ENCODE measurements at places on chromosomes 1 and 21.
A peak's percentile ranks its signal among the peaks of the same experiment; 100 is the strongest.

GRCh38 chr1:20154301-20154831, 15.2 kb downstream of the PLA2G2F start:
- DNase-seq, result no peak

GRCh38 chr1:204335533-204335932, 24.2 kb downstream of the PLEKHA6 start:
- DNase-seq, result no peak

DNA sequence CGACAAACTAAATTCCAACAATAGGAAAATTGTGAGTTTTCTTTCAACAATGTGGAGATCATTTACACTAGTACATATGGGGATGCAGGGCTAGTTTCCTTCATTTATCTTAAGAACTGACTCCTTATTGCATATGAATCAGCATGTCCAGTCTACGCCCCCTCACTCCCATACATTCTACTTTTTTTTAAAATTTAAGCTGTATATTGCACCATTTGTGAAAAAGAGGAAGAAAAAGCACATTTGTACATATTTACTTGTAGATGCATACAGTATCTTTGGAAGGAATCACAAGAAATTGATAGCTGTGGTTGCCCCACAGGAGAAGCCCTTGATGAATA, 15.9 kb downstream of the VPS26C start:
- DNase-seq, result no peak

DNA sequence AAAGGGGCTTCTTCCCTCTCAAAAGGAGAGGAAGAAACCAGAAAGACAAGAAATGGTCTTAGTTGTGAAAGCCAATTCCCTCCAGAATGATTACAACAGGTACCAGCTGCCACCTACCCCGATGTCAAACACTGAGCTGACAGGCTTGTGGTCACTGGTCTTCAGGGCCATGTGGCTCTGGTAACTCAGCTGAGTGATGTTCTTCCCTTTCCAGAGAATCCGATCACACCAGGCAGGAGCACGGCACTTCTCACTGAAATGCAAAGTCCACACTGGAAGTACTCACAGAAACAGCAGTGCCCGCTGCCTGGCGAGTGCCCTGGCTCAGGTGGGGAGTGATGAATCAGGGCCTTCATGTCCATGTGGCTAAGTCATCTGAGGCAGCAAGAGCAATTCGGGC, 18.7 kb upstream of the MTF1 start:
- no peak for DNase-seq

DNA sequence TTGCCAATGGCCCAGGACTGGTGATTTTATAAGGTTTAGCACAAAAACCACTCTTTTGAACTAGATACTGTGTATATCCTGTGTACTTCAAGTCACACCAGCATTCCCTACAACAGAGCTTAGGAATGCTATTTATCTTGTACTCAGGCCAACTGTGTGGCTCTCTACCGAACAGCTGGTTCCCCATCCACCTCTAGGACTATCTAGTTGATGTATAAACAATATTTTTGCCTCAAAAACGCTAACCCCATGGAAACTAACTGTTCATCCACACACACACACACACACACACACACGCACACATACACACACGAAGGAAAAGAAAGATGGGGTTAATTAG, 28.7 kb upstream of the SLC45A3 start:
- no peak for DNase-seq

GRCh38 chr1:11681071-11681771, at the start of gene MAD2L2:
MAD2L2 (minus strand) TSS chr1:11681148; CDS start chr1:11680601, 547 bp downstream.
- peak; percentile 90 for DNase-seq

DNA sequence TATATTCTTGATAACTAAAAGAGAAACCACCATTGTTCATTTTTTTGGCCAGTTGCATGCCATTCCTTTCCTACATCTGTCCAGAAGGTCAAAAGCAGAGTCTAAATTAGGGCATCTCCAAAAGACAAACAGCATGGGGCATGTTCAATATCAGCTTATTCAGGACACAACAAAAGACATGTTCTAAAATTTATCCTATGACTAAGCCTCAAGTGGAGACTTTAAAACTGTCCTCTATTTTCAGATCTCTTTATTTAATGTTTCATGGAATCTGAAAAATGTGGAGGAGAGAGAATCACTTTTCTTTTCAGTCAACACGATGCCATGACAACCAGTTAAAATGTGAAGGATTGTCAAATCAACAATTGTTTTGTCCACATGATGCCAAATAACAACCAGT, 303.4 kb upstream of the PRMT6 start:
- DNase-seq, result no peak

DNA sequence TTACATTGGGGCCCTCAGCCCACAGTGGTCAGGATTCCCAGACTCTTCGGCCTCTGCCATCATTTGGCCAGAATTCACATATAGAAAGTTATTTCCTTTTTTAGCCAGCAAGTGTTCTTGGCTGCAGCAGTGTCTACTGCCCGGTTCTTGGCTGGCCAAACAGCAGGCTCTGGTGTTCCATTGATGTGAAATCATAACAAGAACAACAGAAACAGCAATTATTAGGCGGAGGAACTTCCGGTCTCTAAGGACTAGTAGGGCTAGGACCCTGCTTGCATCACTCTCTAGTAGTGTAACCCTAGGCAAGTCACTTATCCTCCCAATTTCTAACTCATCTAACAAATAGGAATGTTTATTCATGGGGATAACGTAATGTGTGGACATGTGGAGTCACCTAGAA, 8.7 kb upstream of the GJA5 start:
- DNase-seq, result no peak

GRCh38 chr1:152141971-152142584, 16.9 kb downstream of the RPTN start:
- DNase-seq, result no peak

DNA sequence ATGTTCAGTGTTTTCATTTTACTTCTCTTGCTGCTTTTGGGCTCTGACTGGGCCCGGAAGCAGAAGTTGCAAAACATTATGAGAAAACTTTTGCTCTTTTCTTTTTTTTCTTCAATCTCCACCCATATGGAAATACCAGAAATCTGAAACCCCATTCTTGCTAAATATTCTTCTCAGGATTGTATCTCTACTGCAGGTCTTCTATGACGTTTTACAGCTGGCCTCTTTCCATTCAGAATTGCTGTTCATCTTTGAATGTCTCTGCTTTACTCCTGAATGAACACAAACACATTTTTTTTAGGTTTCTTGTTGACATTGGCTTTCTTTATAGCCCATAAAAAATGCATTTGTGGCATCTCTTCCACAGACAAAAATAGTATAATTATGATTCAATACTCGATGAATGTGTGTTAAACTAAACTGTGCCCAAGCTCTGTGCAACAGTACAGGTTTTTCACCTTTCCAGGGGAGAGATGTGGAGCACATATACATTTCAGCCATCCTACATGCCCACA, 18.8 kb downstream of the PTPRC start:
- DNase-seq, result no peak
